Colonic mucosa (tissue), 4 donors: ENCODE measurements at places on chromosomes 7 and 10. TPM values are rescaled to one million over a fixed set of nuclear protein-coding genes. Genes with fewer than 3 reads are reported as not detected.

JCAD gene
- 1.8 TPM for total RNA-seq

LAMB1 gene
- 96.7 TPM for total RNA-seq

TAS2R41 gene
- total RNA-seq, result not detected

IFIT1 gene
- 1.9 TPM for total RNA-seq

ATOH7 gene
- total RNA-seq, result 0.17 TPM

DDC gene
- 90.2 TPM for total RNA-seq

MGAM2 gene
- total RNA-seq, result 26.4 TPM

DNA sequence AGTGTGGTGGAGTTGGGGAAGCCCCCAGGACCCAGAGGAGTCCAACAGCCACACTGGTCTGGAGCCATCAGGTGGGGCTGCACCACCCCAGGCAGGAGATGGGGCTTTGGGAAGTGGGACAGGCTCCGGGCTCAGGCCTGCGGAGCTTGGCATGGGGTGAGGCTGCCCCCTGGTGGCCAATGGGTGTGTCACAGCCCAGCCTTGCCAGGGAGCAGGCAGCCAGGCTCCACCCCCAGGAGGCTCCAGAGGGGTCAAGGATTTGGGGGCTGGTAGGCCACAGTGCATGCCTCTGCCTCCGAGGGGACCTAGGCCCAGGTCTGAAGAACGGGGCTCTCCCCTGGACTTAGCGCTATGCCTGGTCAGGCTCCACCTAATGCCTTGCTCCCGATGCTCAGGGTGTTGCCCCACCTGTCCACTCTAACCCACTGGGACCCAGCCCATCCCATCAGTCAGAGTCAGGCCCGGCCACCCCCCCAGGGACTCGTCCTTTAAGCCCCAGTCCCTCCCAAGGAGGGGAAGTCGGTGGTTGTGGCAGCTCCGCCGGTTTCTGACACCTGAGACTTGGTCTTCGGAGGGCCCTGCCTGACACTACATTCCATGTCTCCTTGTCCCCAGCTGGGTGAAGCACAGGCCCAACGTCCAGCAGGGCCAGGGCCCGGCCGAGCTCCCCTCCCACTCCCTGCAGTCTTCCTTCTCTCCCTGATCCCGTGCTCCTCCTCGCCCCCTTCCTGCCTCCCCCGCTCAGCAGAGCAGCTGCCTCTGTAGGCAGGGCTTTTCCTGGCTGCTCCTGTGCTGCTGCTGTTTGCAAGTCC, 11.3 kb upstream of the SAMD8 start:
- peak; percentile 80 for DNase-seq

GRCh38 chr7:132485136-132485535, 91.1 kb downstream of the PLXNA4 start:
- DNase-seq, result no peak

DNA sequence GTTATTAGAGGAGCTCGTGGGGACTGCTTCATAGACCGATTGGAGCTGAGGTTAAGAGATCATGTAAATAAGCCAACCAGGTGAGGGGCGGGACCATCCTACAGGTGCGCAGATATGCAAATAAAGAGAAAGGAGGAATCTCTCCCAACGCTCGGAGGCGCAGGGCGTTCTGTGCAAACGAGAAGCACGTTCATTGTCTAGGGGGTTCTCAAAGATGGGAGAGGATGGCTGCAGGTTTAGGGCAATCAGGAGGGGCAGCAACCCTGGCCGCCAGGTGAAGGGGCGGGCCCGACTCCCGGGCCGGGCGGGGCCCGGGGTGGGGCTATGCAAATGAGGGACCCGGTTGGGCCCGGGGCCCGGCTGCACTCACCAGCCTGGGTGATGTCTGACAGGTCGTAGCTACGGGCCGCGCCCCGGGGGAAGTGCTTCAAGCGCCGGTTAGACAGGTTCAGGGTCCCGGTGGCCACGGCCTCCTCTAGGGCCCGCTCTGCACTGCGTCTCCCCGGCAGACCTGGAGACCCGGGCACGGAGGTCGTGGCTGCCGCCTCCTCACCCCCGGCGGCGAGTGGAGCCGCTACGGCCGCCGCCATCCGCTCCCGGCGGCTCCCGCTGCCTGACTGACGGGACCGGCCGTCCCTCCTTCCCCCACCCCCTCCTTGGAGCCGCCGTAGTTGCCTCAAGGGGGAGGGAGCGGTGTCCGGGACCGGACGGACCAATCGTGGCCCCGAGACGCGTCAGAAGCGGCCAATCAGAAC, at the start of gene LRCH4:
Gene LRCH4, minus strand, starts transcription at position 619 of the 755 bp plus-strand sequence. Its CDS starts 29 bp downstream, at position 590.
- peak; percentile 82 for DNase-seq

- DNase-seq, result no peak
These were observed 132.1 kb downstream of the EGFR start for GRCh38 chr7:55150709-55151451.

- no peak for DNase-seq
These were observed 38.4 kb upstream of the PSAP start for GRCh38 chr10:71889388-71889987.

DNA sequence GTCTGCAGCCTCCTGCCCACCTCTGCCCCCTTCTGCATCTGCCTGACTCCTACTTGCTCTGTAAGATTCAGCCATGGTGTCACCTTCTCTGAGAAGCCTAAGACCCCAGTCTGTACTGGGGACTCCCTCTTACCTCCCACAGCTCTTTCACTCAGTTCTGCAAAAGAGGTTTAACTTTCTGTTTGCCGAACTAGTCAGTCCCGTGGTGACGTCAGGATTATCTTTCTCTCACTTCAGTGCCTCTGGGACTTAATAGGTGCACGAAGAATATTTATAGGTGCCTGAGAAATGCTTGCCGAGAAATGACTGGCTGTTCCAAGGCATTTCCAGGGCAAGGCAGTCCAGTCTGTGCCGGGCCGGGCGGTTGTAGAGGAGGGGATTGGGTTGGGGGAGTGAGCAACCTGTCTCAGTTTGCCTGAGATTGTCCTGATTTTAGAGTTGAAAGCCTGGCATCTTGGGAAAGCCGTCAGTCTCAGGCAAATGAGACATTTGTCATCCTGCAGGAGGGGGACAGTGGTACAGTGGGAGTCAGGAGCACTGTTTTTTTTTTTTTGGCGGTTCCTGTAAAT, 227.5 kb upstream of the NPVF start:
- no peak for DNase-seq

- DNase-seq, result no peak
These were observed 37.7 kb downstream of the INSYN2A start for GRCh38 chr10:127158662-127159061.

GRCh38 chr10:75935650-75936400, 504.4 kb downstream of the LRMDA start:
- DNase-seq, result no peak

DNA sequence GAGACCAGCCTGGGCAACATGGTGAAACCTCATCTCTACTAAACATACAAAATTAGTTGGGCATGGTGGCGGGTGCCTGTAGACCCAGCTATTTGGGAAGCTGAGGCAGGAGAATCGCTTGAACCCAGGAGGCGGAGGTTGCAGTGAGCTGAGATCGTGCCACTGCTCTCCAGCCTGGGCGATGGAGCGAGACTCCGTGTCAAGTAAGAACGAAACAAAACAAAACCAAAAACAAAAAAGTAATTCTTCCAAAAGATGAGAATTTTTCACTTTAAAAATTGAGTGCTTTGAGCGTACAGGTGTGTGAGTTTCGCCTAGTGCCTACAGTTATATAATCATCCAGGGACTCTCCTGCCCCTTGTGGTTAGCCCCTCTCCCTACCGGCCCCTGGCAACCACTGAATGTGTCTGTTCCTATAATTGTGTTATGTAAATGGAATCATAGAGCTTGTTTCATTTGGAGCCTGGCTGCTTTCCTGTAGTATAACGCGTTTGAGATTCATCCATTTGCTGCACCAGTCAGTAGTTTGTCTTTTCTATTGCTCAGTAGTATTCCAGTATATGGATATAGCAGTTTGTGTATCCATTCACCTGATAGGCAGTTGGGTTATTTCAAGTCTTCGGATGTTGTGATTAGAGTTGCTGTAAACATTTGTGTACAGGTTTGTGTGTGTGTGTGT, 80.0 kb downstream of the RBM33 start:
- no peak for DNase-seq

DNA sequence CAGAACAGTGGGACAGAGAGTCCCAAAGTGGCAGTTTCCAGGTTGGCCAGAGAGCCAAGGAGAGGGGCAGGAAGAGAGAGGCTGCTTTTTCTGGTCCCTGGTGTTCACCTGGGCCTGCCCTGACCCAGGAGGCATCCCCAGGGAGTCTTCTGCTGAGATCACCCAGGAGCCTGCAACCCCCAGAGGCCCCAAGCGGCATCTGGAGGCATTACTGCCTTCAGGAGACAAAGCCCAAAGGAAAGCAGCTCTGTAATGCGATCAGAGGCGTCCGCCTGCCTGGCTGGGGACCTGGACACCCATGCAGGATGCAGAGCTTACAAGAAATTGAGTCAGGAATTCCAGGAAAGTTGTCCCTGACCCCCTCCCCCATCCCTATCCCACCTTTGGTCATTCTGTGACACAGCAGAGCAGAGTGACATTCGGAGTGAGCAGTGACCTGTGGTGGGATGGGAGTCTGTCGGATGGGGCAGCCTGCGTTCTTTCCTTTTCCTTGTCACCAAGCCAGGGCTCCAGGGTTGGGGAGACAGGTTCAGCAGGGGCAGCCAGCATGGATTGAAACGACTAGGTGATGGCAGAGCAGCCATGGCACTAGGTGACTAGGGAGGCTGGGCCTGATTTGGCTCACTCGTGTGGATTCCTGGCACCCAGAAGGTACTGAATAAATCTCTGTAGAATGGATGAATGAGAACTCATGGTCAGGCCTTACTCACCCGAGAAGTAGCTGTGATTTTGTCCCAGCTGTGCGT, 10.4 kb downstream of the UNC5B start:
- no peak for DNase-seq

DNA sequence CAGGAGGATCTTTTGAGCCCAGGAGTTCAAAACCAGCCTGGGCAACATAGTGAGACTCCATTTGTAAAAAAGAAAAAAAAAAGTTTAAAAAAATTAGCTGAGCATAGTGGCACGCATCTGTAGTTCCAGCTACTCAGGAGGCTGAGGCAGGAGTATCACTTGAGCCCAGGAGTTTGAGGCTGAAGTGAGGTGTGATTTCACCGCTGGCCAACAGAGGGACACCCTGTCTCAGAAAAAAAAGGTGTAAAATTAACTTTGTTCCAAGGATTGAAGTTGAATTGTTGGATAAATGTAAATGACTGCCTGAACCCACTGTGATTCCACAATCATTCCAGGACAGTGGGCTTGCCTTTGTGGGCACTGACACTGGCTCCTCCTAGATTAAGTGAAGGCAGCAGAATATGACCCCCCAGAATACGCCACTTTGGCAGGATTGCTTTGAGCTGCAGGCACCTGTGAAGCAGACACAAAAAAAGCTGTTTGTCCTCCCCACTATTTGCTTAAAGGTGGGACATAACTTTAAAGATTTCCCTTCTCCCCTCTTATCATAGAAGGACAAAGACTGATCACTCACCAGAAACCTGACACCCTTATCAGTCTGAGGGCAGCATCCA, 57.2 kb upstream of the FOXI2 start:
- DNase-seq, result no peak

DNA sequence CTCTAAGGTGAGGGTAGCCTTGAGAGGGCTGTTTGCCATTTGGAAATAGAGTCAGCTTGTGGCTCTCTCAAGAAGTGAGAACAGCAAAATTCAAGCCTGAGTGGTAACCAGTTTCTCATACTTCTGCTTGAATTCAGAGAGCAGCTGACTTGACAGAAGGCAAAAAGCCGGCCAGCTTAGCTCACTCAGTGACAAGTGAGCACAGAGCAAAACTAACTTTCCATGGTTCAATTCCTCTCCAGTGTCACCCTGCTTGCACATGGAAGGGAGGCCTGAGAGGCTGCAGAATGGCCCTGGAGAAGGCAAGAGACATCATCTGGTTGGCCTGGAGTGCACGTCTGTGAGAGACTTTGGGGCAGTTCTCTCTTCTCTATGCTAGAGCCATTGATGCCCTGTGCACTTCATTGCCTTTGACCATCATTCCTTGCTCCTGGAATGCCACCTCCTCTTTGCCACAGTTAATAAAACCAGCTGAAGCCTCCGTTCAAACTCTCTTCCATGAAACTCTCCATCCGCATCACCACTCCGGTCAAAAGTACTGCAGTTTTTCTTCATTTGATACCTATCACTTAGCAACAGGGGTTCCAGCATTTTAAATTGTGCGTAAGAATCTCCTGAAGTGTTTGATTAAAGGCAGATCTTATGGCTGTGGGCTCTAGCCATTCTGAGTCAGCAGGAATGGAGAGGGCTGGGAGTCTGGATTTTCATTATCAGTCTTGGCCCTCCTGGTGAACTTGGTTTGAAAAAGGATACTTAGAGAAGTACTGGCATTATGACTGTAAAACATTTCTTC, 69.8 kb upstream of the PIK3CG start:
- DNase-seq, result no peak

- DNase-seq, result peak; percentile 40
These were observed 16.9 kb upstream of the GPR146 start for GRCh38 chr7:1027242-1028043.

DNA sequence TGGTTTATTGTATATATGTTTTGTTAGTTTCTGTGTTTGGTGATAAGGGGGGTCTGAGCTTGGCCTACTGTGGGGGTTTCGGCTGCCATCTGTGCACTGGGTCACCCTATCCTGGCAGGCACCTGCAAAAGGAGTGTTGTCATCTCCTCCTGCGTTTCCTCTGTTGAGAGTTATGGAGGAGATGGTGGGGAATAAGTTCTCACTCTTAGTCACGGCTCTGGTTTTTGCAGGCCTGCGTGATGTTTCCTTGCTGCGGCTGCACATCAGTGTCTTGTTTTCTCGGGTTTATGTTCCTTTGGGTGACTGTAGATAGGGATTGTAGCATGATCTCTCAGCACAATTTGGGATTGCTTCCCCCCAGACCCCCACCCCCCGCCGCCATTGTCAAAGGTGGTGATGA, 36.8 kb downstream of the CCM2 start:
- DNase-seq, result no peak

- DNase-seq, result no peak
These were observed 496.7 kb downstream of the SH2D4B start for GRCh38 chr10:81034383-81034782.

- DNase-seq, result no peak
These were observed 82.6 kb upstream of the ARHGAP21 start for GRCh38 chr10:24806262-24806661.

- DNase-seq, result peak; percentile 35
These were observed 71.9 kb downstream of the ELFN1 start for GRCh38 chr7:1741751-1742554.

GRCh38 chr10:131513445-131513844, 201.9 kb upstream of the TCERG1L start:
- DNase-seq, result no peak

GRCh38 chr7:20858951-20859350, 72.3 kb upstream of the SP8 start:
- DNase-seq, result no peak

- no peak for DNase-seq
These were observed 239.3 kb downstream of the SORCS1 start for GRCh38 chr10:106925191-106925590.

- DNase-seq, result no peak
These were observed 438.6 kb upstream of the PFKP start for GRCh38 chr10:2628705-2629104.
